Eye (tissue), 1 donor: ENCODE measurements at places on chromosomes 1 and 21.

DNA sequence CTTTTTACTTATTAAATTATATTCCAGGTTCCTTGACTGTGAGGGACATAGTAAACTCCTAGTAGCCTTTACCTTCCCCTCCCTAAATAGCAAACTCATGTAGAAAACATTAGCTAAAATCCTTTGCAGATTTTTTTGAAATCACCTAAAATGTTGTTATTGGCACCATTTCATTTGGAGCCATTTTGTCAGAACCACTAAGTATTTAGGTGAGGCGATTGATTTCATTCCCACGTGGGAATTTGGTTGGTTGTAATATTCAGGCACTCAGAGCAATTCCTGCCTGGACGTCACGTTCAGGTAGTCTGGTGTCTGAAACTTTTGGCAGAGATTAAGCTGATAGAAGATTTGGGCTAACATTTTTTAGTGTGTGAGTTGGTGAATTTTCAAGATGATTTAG is 84.3 kb downstream of the CAMTA1 start:
- no peak for DNase-seq

GRCh38 chr1:24390924-24391782 is 22.4 kb downstream of the STPG1 start:
- peak; percentile 91 for DNase-seq

GRCh38 chr1:52189898-52190480 is 48.1 kb downstream of the ZFYVE9 start:
- no peak for DNase-seq

GRCh38 chr1:21607549-21608529 is 61.3 kb downstream of the RAP1GAP start:
- peak; percentile 91 for DNase-seq

DNA sequence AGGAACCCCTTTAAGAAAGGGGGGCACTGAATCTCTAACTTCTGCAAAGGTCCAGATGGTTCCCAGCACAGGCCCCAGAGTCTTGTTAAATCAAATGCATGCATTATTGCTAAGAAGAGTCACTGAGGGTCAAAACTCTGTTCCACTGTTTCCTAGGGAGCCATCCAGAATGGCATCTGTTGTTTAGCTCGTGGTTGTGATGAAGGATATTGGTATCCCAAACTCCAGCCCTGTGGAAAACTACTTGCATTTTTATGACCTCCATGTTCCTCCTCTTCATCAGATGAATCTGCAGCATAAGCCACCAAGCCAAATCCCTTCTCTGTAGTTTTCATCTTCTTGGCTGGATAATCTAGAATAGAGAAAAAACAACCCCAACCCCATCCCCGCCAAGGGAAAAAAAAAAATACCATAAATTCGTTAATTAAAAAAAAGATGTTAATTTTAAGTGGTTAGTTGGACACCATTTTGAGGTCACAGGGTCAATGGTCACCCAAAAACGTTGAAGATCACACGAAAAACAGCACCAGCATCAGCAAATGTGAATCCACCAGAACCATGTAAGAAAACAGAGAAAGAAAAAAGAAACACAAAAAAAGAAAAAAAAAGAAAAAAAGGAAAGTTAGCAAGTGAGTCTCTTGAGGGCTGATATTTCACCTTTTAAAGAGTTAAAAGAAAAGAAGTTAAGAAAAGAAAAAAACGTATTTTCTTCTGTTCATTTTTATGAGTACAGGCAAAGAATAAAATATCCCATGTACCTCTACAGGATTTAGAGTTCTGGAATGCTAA is 3.0 kb upstream of the RIT1 start:
- DNase-seq: no peak

DNA sequence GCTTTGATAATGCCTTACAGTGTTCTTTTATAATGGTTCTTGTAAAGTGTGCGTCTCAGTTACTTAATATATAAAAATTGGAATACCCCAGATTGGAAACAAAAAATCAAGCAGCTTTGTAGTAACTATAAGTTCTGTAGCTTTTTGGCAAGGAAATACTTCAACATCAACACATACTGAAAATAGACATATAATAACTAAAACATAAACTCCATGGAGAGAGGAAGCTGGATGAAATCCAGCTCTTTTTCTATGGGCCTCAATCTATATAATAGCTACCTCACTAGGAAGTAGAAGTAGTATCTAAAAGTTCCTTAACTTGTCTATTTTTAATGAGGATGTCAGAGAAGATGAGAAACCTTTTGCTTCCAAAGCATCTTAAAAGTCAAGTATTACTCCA is 313.3 kb upstream of the NFIA start:
- no peak for DNase-seq

GRCh38 chr1:115302390-115302961 is 35.6 kb downstream of the NGF start:
- peak; percentile 50 for DNase-seq

- DNase-seq: no peak
Observed at GRCh38 chr1:226425431-226426031, 17.6 kb upstream of the PARP1 start.

DNA sequence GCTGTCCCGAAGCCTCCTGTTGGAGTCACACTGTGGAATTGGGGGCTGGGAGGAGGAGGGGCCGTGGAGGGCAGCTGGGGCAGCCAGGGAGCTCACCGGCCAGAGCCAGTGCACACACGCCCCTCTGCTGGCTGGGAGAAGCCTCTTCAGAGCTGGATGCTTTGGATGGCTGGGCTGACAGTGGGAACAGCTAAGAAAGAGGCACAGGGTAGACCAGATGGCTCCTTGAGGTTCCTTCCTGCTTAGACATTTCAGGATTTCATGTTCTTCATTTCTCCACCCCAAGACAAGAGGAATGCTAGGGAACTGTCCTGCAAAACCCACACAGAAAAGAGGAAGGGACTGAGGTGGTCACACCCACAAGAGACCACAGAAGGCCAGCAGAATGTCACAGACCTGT is 254.8 kb upstream of the VAMP3 start:
- DNase-seq: no peak

DNA sequence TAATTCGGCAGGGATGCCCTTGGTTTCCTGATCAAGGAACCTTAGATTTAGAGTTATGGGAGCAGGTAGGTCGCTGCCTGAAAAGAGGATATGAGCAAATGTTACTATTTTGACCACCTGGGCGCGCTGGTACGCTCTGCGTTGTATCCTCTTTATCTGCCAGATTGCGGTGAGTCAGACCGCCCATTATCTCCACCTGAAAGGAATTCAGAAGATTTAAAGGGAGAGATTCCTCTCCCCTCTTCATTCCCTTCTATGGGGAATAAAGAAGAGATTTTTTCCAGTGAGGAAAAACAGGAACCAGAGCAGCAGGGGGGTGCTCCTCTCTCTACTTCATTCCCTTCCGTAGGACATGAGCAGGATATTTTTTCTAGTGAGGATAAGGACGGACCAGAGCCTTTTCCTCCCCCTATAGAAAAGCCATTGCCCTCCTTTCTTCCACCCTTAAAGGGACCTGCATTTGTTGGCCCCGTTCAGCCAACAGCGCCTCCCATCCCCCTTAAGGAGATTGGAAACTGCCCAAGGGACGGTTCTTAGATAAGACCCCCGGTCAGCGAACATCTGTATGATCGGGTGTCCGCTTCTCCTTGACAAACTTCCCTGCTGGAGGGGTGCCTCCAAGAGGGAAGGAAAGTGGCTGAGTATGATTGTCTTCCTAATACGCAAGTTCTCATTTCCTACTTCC is 34.1 kb downstream of the CLCA1 start:
- no peak for DNase-seq

DNA sequence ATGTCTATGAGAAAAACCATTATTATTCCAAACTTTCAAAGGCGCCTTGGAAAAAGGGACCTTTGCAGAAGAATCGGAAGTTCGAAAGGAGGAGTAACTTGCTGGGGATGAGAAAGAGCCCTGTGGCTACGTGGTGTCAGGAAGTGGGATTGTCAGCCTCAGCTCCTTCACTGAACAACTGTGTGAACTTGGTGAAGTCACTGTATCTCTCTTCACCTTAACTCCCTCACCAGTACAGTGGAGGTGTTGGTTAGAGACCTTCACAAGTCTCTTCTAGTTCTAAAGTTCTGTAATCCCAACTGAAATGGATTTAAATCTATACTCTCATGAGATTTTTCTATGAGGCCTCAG is 285.6 kb downstream of the CACNA1E start:
- no peak for DNase-seq

DNA sequence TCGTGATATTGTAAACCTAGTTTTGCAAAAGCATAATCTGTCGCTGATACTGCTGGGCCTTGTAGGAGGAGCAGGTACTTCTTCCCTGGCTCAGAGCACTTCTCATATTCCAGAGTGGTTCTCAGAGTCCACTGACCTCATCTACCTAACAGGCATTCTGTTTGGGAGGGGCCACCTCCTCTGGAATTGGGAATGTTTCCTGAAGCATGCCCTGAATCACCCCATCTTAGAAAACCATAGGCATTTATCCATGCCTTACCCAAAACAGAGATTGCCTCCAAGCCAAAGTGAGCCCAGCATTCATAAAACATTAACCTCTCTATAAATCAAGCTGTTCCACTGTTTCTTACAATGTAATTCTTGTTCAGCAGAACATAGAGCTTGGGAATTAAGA is 35.1 kb downstream of the SLC44A3 start:
- no peak for DNase-seq

- no peak for DNase-seq
Observed at GRCh38 chr1:78370779-78371482, 119.8 kb upstream of the PTGFR start.

GRCh38 chr1:15332952-15333715 is 76.6 kb upstream of the EFHD2 start:
- peak; percentile 1 for DNase-seq

GRCh38 chr1:246216906-246217305 is 290.2 kb downstream of the SMYD3 start:
- no peak for DNase-seq
